ENCODE measurements at places on chromosomes 13 and 19.

- DNase-seq = no peak
These were observed 295.9 kb downstream of the GPC6 start for GRCh38 chr13:93522501-93522900.

DNA sequence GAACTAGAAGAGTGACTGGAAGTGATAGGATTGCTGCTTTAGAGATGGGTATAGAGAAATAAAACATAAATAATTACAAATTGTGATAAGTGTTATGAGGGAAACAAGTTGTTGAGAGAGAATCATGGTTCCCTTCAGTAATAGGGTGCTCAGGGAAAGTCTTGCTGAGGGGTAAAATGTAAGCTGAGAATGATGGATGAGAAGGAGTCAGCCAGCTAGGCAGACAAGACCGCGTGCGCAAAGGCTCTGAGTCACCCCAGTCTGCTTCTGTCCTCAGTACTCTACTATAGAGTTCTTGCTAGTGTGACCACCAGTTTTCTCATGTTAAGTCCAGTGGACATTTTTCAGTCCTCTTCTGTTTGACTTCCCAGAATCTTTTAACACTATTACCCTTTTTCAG is 39.5 kb downstream of the PCCA start:
- DNase-seq = no peak

DNA sequence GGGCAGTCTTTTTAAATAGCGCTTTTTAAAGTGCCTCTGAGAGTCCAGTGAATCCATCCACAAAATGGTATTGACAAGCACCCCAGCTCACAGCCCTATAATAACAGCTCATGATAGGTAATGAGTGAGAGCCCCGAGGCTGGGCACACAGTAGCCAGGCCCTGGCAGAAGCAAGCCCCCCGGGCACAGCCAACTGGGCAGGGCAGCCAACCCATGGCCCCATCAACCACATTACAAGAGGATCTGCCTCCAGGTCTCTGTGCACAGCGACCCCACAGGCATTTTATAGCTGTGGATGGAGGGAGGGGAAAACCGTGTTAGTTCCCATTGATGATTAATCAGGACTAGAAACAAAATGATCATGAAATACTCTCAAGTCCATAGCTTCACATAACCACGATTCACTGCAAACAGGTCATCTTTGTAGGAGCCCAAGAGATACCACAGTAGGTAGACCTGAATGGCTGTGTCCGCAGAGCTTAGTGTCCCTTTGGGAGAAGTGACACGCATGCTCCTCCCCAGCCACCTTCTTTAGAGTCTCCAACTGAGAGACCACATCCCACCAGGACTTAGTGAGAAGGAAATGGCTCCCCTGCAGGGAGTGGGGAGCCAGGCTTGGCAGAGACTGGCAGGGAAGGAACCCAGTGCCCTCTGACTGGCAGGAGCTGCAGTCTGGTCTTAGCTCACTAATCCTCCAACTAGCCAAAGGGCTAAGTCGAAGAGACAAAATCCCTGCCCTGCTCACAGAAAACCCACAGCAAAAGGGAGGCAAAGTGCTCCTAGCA is 4.3 kb upstream of the VSTM2B start:
- DNase-seq = no peak

DNA sequence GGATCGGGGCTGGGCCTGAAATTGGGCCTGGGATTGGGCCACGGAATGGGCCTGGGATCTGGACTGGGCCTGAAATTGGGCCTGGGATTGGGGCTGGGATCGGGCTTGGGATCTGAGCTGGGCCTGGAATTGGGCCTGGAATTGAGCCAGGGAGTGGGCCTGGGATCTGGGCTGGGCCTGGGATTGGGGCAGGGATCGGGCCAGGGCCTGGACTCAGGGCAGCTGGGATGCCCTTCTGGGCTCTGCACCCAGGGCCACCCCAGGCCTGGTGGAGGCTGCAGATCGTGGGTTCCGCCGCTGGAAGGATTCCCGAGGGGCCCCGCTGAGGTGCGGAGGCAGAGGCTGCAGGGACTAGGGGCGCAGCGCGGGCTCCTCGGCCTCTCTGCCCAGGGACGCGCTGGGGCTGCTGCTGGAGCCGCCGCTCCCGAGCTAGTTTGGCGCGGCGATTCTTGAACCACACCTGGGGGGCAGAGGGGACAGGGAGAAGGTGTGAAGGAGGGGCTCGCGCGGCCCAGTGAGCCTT is 1.8 kb downstream of the TPRX1 start:
- no peak for DNase-seq

GRCh38 chr13:79030513-79030912 is 371.6 kb upstream of the OBI1 start:
- no peak for DNase-seq

DNA sequence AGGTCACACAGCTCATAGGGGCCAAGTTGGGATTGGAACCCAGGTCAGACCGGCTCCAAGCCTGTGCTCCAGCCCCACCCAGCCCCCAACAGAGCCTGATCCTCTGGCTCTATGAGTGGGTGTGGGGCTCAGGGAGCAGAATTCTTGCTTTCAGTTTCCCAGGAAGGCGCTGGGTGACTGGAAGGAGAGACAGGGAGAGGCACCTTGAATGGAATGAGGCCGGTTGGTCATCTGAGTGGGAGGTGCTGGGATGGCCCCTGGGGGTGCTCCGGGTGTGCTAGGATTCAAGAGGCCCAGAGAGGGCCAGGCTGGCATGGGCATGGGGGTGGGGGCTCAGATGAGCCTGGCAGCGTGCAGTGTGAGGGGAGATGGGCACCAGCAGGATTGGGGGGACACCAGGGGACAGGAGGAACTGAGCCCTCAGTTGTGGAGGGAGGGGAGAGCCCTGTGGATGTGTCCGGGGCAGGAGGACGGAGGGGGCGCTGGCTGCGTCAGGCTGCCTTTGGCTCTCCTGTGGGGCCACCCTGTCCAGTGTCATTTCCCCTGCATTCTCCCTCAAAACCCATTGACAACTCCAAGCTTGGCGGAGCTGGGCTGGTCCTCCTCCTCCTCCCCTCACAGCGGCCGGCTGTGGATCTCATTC is 31.2 kb upstream of the ANKRD10 start:
- no peak for DNase-seq

GRCh38 chr13:79191501-79191900 is 214.6 kb downstream of the RBM26 start:
- DNase-seq = no peak

DNA sequence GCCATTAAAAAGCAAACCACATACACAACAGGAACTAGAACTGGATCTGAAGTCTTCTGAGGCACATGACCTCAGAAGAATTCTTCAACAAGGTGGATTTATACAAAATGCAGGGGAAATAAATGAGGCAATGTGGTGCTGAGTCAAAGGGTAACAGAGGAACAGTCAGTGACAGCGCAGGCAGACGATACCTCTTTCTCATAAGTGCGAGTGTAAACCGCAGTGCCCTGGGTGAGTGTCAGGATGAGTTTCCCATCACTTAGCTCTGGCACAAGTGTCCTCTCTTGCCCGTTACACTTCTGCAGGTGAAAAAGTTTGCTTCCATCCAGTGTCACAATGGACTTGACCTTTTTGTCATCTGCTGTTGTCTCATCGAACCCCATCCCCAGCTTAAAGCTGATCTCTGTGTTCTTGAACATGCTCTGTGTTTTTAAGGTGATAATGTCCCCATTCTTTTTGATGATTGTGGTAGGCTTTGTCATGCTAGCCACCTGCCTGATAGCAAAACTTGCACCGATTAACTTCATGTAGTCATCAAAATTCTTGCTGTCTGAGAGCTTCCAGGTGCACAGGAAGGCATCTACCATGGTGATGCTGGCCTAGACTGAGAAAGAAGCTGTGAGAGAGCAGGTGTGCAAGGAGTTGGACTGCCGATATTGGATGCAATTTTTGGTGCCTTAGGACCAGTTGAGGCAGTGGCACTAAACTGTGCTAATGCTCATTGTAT is 97.3 kb downstream of the AKAP11 start:
- no peak for DNase-seq

GRCh38 chr13:36297366-36298338 is at the start of gene CCDC169:
Gene CCDC169 (minus strand): TSS chr13:36297814. CDS start chr13:36297719, 95 bp downstream.
- DNase-seq = peak; percentile 54

DNA sequence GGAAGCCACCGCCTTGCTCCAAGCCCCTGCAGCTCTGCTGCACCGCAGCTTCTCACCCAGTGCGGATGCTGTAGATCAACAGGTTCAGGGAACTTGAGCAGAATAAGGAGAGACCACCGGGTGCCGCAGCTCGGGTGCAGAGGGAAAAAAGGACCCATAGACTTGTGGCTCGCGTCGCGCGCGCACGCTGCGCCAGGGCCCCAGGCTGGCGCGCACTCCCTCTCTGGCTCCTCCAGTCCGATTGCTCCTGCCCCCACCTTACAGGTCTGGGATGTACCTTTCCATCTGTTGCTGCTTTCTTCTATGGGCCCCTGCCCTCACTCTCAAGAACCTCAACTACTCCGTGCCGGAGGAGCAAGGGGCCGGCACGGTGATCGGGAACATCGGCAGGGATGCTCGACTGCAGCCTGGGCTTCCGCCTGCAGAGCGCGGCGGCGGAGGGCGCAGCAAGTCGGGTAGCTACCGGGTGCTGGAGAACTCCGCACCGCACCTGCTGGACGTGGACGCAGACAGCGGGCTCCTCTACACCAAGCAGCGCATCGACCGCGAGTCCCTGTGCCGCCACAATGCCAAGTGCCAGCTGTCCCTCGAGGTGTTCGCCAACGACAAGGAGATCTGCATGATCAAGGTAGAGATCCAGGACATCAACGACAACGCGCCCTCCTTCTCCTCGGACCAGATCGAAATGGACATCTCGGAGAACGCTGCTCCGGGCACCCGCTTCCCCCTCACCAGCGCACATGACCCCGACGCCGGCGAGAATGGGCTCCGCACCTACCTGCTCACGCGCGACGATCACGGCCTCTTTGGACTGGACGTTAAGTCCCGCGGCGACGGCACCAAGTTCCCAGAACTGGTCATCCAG is 964 bp downstream of the PCDH17 start:
- no peak for DNase-seq

DNA sequence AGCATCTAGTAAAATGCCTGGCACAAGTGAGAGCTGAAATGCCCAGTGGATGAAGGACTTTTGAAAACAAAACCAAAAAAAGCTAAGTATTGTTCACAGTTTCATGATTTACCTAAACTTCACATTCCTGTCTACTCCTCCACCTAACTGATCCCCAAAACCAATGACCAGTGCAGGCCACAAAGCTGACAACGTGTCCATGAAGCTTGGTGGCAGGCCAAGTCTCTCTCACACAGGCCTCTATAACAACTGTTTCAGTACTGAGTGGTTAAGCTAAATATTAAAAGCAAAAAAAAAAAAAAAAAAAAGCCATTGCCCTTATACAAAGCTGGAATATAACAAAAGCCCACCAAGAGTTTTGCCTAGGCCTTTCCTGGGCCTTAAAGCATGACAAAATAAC is 36.4 kb downstream of the STK24 start:
- no peak for DNase-seq

Measured in naive thymus-derived CD8-positive, alpha-beta T cell (primary cell).